ENCODE measurements at places on chromosomes 7 and 10. TPM values are rescaled to one million over a fixed set of nuclear protein-coding genes. Genes with fewer than 3 reads are reported as not detected.

DNA sequence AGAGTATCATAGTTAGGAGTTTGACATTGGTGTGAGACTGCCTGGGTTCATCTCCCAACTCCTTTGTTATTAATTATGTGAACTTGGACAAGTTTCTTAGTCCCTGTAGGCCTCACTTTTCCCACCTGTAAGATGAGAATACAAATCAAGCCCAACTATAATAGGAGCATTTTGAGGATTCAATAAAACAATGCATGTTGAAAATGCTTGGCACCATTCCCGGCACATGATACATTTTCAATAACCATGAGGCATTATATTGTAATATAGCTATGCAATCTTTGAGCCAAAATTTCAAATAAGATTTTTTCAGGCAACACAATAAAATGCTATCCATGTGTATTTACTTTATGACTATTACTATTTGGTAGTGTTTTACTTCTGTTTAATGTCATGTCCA, 229.0 kb upstream of the SP4 start:
- DNase-seq = no peak

DNA sequence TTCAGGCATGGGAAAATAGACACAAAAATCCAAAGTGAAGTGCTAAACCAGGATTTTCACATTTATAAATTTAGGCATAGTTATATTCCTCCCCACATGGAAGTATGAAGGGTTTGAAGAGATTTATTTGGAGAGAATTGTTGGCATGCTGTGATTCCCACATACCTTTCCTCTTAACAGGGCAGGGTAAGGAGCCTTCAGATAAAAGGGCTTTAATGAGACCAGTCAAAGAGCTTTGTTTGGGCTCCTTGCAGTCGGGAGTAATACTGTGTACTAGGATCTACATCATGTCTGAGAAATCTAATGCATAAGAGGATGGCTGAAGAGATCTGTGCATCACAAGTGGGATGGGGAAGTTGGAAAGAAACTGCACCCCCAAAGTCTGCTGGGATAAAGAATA, 140.8 kb upstream of the PTN start:
- no peak for DNase-seq

DNA sequence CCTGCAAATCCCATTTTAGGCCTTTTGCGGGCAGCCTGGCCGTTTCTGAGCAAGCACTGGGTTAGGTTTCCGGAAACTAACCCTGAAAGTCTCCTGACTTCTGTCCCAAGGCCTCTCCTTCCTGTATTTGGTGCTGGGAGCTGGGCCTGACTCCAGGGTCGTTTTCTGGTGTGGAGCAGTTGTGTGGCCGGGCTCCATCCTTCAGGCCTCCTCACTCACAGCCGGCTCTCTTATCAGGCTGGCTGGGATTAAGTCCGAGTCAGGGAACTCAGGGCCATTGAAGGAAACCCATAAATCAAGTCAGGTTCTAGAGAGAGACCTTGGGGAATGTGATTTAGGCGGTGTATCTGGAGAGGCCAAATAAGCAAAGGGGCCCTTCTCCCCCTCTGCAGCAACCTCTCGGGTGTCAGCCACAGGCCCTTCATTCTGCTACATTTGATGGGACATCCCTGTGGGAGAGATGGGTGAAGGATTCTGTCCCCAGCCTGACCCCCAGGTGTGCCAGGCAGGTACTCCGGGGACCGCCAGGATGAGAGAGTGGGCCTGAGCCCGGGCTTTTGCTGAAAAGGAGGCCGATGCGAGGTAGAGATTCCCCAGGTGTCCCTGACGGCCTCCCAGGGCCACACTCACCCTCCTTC, 3.3 kb downstream of the GATA3 start:
- DNase-seq = no peak

Gene RSPH10B
- 0.59 TPM for total RNA-seq

Gene ZNF277
- total RNA-seq = 13.0 TPM

Gene MEIG1
- total RNA-seq = not detected

Gene JAKMIP3
- 1.3 TPM for total RNA-seq

Gene CCDC146
- total RNA-seq = 2.9 TPM
